ENCODE measurements at places on chromosomes 13 and 19.

DNA sequence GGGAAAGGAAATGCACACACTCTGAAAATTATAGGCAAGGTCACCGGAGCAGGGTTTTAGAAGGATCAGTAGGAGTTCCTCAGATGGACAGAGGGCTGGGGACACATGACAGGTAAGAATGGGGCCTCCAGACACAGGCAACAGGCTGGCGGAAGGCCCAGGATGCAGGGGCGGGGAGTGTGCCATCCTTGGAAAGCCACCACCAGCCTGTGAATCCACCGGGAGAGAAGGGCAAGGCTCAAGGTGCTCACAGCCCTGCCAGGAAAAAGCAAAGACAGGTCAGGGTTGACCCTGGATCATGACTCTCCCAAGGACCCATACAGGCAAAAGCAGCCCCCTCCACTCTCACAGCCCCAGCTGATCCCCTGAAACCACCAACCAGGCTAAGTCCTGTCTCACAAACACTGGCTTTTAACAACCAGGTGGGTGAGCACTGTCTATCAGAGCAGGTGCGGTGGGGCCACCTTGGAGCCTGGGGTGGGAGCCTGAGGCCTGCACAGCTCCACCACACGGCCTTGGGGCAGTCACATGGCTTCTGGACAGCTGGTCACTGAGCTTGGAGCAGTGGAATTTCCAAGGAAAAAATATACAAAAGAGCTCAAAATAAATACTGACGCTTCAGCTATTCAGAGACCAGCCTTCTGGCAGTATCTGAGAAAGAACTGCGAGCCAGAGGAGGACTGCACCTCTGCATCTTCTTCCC, 35.2 kb upstream of the ISYNA1 start:
- no peak for DNase-seq

DNA sequence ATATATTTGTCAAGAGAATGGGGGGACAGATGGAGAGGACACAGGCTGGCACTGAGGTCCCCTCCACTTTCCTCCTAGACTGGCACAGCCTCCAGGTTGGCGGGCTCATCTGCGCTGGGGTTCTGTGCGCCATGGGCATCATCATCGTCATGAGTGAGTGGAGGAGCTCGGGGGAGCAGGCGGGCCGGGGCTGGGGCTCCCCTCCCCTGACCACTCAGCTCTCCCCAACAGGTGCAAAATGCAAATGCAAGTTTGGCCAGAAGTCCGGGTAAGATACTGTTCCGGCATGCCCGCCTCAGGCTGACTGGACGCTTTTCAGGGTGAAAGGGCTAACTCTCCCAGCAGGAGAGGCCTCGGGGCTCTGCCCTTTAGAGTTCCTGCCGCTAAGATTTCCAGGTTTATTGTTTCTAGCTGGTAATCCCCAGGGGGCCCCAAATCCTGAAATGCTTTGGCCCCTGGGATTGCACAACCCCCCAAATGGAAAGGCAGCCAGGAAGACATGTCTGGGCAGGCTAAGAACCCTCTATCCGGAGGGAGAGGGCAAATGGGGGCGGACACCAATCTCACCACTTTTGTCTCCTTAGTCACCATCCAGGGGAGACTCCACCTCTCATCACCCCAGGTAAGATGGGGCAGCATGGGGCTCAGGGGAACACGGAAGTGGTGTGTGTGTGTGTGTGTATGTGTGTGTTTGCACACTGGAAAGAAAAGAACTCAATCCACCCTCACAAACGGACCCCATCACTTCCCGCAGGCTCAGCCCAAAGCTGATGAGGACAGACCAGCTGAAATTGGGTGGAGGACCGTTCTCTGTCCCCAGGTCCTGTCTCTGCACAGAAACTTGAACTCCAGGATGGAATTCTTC, 7.3 kb downstream of the FXYD3 start:
- DNase-seq: no peak

- DNase-seq: no peak
These were observed 14.7 kb downstream of the GADD45B start for GRCh38 chr19:2490659-2491058.

GRCh38 chr19:35781650-35782049, 6.3 kb downstream of the ARHGAP33 start:
- no peak for DNase-seq

DNA sequence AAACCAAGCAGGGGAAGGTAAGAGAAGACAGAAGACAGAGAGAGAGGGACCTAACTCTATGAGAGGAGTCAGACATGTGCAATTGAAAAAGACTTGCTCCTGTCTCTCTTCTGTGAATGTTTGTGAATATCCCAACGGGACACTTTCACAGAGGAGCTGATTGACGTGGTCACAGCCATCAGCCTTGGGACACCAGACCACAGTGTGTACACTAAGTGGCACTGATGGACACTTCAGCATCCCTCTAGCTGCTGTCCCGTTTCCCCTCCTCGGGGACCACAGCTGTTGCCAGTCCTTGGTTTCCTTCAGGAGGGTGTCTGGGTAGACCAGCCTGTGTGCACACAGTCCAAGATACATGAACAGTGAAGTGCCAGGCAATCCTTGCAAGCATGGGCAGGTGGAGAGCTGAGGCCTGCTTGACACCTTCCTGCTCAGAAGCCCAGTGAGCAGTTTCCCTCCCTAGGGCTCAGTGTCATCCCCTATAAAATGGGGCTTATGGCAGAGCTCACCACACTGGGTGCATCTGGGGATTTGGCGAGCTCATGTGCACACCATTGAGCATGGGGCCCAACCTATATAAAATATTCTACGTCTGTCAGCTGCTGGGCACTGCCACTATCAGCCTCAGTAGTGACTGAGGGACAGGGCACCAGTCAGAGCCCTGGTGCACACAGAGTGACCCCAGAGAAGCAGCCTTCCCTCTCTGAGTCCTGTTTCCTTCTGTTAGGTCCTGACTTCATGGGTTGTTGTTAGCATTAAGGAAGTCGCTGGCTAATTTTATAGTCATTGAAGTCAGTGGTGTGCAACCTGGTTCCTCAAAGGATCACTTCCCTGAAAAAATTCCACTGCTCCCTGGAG, 4.3 kb upstream of the USF2 start:
- DNase-seq: no peak

All from stimulated activated CD4-positive, alpha-beta T cell treated with anti-CD3 and anti-CD28 coated beads, Interleukin-2, amount 100 ng/mL, for 24 hours (primary cell).